ENCODE measurements at places on chromosomes 1 and 21.

DNA sequence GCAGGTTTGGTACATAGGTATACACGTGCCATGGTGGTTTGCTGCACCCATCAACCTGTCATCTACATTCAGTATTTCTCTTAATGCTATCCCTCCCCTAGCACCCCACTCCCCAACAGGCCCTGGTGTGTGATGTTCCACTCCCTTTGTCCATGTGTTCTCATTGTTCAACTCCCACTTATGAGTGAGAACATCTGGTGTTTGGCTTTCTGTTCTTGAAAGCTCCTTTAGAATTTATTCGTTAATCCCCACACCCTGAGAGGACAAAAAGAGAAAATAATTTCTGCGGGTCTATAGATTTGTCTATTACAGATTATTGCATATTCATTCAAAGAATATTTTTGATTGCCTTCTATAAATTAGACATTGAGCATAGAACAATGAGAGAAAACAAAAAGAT, 455.5 kb downstream of the PLPP3 start:
- no peak for DNase-seq

DNA sequence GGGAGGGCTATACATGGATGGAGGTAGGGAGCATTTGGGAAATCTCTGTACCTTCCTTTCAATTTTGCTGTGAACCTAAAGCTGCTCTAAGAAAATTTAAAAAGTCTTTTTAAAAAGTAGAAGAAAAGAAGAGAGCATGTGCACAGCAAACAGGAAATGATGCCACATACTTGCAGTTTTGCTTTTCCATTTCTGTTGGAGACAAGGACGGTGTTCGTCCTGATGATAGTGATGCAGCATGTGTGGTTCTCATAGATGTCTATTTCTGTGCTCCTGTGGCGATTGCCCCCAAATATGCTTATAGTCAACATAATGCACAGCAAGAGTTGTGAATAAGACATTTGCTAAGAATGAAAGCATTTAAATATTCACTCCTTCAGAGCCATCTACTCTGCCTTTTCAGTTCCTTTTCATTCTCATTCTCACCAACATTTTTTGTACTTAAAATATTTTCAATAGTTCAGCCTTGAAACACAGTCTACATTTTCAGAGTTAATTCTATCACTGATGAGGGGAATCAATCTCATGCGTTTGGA, 66.6 kb downstream of the LRRC8C start:
- DNase-seq = no peak

DNA sequence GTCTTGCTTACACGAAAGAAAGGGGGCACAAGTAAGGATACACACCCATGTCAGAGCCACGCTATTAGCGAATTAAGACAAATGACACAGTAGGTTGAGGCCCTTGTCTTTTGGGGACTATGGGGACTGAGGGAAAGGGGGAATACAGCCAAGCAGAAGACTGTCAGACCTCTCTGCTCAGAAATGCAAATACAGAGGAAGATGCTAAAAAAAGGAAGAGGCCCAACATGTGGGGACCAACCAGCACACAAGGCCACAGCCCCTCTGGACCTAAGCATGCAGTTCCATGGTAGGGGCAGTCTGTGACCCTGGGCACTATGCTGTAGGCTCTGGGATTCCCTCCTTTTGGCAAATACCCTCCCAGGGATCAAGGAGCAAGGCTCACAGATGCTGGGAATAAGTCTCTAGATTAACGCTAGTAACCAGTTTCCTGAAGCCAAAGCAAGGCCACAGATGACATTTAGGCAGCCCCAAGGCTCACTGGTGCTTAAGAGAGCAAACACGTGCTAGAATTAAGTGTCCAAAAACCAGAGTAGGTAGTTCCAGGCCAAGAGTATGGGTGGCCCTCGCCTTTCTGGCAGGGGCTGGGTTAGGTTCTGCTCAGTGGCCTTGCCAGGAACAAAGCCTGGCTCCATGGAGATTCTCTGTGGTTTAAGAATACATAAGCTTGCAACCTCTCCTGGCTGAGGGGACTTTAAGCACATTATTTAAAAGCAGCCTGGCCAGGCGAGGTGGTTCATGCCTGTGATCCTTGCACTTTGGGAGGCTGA, 38.2 kb downstream of the RABIF start:
- no peak for DNase-seq

GRCh38 chr1:197415221-197415620, 147.2 kb downstream of the CRB1 start:
- DNase-seq = no peak

DNA sequence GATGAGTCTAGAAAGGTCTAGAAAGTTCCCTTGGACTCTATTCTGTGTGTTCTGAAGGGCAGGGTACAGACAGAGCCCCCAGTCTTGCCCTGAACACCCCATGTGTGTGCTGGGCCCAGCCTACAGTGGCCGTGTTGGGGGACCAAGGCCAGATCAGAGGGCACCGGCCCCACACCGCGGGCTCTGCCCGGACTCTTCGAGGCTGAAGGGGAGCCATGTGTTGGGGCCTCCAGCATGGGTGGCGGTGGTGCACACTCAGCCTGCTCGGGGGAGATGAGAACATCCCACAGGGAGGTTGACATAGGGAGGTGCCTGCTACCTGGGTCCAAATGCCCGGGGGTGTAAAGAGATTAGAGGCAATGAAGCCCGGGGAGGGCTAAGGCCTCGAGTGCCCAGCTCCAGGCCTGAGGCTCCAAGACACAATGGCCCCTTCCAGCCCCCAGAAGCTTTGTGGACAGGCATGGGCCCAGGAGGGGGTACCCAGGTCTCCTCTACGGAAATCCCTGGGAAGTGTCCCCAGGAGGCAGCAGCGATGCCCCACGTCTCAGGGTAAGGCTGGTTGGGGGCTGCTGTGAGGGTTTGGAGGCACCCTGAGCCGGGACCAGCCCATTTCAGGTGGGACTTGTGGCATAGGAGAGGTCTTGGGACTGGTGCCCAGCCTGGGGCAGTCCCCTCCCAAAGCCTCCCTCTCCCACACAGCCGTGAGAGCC, 12.1 kb downstream of the ARHGEF16 start:
- no peak for DNase-seq

DNA sequence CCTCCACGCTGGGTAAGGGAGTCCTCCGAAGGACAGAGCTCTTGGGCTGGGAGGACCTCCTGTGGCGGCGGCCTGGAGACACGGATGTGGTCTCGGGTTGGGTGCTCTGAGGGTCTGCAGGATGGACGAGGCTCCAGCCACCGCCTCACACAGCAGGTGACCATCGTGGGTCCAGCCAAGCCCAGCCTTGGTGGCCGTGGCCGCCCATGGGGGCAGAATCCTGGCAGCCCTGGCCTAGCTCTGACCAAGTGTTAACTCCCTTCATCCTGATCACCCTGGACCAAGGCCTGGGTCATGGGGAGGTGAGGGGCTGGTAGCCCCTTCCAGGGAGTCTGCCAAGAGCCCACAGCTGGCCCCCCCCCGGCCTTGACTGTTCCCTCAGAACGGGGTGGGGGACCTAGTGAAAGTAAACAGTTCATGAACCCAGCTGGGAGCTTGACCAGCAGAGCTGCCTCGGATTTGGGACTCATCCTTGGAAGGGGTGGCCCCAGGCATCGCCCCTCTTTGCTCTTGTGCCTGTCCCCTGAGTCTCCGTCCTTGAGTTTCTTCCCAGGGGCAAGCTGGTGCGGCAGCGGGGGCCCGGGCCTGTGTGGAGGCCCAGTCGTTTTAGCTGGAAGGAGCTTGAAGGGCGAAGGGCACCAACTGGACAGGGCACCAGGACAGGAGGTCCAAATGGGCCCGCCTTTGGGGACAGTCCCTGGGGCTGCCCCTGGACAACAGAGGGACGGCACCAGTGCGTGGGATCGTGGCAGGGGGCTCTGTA, 17.8 kb downstream of the ARHGEF16 start:
- DNase-seq = no peak

Data from LNCaP clone FGC (cell line).